ENCODE measurements at places on chromosomes 4 and X.
A peak's percentile ranks its signal among the peaks of the same experiment; 100 is the strongest.

DNA sequence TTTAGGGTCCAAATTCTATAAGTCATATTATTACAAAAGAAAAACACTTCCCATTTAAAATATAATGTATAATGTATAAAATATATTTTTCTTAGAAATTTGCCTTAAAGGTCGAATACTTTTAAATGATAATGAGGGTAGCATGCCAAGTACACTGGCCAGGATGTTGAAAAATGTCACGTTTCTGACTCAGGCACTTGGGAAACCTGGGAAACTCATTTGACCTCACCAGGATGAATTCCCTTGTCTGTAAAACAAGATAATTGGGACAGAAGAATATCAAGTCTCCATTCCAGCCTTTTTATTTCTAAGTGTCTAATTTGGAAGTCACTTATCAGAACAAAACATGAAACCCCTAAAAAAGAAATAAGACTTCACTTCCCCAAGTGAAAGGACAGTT is 3.4 kb upstream of the SLC39A8 start:
- DNase-seq, result no peak

DNA sequence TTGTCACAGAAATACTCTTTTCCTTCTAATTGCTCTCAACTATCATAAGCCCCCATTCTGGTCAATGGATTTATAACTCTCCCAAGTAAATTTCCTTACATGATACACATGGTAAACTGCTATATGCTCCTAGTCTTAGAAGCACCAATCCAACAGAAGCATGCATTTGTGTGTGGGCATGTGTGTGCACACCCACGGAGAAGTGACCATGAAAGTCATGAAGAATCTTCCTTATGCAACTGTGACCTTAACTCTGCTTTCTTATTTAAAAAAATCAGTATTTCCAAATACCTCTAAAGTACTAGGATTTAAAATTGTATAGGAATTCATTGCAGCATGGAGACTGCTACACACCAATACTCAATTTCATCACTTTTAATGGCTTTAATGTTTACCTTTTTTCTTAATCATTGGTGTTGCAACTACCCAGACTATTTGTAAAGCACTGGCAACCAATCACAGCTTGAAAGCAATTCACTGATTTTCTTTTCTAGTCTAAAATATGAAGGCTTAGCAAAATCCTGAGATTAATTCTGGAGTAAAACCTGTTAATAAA is 47.6 kb downstream of the MAML3 start:
- peak; percentile 39 for DNase-seq

DNA sequence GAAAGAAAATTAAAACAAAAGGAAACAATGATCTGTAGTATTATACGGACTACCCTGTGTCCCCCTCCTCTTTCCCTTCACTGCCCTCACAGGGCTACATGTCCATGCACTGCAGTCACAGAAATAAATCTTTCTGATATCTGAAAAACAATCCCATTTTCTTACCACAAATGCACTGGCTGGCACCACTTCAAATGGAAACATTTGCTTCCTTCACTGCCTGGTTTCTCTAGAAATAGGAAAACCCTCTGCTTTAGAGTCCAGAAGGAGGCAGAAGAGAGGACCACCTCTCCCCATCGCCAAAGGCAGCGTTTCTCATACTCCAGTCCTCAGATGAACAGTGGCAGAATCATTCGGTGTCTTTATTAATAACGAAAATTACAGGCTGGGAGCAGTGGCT is 98.2 kb downstream of the GRIA3 start:
- no peak for DNase-seq

GRCh38 chrX:38891641-38892413 is 90.6 kb downstream of the MID1IP1 start:
- no peak for DNase-seq

DNA sequence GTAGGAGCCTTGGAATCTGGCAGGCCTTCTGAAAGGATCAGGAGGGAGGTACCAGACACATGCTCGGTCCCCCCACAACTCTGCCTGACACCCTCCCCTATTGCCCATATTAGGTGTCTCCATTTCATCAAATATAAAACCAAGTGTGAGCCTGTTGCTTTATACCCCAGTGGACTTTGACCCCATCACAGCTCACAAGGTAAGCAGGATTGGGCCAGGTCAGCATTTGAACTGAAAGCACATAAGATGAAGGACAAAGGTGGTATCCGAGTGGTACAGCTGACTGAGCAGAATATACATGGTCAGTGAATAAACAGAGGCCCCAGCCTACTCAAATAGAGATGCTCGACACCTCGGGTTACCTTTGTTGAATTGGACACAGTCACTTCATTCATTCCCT is 20.0 kb downstream of the SLC25A43 start:
- DNase-seq, result no peak
